ENCODE measurements at places on chromosomes 5 and 9.
A peak's percentile ranks its signal among the peaks of the same experiment; 100 is the strongest.

- DNase-seq, result peak; percentile 0
Observed at GRCh38 chr5:28408186-28408585, 1369.8 kb upstream of the CDH9 start.

DNA sequence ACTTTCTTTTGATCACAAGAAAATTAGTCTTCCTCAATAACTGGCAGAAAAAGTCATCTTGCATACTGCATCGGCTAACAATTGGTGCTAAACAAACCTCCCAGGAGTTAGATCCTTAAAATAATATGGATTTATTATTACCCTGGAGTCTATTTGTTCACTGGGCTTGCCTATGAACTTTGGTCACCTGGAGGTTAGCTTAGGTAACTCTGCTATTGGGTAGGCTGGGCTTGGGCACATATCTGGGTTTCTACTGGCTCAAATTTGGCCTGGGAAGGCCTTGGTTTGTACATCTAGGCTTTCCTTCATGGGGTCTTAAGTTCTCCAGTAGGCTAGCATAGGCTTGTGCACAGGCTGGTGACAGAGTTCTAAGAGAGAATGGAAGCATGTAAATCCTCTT, 279.9 kb downstream of the RASEF start:
- no peak for DNase-seq

DNA sequence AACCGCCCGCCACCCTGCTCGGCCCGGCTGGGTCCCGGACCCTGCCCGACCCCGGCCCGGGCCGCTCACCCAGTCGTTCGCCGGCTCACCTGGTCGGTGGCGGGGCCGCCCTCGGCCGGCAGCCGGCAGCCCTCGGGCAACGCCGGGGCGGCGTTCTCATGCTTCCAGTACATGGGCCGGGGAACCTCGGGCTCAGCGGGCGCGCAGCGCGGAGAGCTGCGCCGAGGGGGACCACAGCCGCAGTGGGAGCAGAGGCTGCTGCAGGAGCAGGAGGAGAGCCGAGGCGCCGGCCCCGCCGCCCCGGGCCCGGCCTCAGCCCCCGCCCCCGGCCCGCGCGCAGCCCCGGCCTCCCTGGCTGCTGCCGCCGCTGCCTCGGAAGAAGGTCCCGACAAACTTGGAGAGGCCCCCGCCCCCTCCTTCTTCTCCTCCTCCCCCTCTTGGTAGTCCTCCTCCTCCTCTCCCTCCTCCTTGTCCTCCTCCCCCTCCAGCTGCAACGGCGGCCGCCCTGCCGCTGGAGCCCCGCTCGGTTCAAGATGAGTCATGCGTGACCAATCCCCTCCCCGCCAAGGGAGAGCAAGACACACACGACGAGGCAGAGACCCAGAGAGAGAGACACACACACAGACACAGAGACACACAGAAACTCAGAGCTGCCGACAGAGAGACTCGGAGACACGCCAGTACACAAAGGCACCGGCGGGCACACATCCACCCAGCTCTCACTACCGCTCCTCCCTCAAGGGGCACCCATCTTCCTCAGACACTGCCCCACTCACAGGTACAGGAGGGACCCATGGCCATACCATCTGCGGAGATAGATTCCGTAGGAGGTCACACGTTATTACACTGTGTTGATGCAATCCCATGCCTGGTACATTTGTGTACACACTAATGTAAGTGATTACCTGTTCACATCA, at the start of gene LHX6:
TSS of gene LHX6 (minus strand) at position 390 of the 917 bp plus-strand sequence. CDS start at position 173, 217 bp downstream.
- DNase-seq, result peak; percentile 21

- DNase-seq, result no peak
Observed at GRCh38 chr9:7011395-7012067, 253.8 kb downstream of the KDM4C start.

DNA sequence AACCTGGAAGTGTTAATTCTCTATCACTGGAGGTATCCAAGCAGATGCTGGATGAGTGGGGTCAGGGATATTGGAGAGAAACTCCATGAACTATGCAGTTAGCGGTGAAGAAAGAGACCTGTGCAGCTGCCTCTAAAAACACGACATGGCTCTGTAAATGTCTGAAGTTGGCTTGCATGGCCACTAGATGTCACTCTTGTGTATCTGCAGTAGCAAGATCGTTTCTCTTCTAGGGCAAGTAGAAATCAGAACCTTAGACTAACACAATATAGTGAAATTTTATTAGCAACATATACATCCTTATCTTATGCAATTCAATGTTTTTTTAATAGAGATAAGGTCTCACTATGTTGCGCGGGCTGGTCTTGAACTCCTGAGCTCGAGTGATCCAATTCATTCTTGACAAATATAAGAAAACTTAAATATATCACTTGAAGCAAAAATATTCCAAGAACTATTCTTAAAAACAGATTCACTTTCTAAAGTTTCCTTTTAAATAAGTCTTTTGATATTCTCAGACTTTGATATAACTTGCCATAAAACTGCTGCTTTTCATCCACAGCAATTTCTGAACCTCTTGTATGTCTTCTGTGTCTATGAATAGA, 2.9 kb downstream of the OR2S2 start:
- DNase-seq, result peak; percentile 85

DNA sequence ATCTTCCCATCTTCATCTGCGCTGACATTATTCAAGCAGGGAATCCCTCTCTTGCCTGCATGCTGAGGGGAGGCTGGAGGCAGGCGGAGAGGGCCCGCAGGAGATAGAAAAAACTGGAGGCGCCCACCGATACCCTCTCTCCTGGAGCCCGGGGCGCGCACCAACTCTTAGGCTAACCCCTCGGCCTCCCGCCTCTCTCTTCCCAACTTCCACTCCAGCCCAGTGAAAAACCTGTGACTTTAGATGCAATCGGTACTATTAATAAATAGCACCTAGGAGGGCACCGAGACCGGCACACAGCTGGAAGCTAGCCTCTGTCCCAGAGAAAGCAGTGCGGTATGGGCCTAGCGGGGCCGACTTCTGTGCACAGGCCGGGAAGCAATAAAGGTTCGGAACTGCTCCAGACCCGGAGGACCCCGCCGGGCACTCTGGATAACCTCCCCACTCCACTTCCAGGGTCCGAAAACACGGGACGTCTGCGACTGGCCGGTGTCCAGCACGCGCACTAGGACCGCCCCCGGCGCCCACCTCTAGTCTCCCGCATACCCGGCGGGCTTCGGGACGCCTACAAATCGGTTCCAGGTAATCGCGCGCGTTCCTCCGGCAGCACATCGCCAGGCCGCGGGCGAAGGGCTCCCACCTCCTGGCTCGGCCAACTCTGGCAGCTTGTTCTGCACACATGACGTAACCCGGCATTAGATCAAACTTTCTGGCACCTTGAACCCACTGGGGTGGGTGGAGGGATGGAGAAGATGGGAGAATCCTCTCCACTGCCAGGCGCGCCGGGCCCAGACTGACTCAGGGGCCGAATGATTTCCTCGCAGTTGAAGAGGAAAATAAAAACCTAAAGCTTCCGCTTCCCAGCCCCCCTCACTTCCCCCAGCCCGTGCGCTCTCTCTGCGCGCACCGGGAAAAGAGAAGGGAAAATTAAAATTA, 1.4 kb downstream of the EFNA5 start:
- no peak for DNase-seq

DNA sequence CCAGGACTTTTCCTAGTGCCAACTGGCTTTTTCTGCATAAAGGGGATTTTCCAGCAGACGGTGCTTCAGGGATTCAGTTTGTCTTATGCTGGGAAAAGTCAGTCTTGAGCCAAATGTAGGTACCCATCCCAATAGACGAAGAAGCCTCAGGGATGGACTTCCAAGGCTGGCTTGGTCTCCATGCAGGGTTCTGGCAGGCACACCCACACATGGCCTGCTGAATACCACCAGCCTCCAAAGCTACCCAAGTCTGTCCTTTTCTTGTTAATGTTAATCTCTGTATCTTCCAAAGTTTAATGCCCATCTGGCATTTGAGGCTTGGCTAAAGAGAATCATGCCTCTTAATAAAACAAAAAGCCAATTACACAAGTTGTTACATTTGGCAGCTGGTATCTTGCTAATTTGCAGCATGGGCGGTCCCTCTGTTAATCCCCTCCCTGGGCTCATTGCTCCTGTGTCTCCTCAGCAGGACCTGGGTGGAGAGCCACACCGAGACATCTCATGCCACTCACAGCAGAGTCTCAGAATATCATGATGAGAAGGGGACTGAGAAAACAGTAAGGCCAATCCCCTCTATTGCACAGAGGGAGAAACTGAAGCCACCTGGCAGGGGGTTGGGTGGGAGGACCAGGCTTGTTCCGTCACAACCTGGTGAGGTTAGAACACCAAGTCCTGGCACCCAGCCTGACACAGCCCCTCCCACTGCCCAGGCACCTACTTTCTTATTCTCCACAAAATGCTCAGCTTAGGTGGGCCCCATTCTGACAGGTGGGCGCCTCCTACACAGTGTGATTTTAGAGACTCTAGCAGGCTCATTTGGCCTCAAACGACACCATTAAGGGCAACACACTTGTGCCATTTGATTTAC, 243.2 kb downstream of the FSTL4 start:
- no peak for DNase-seq

DNA sequence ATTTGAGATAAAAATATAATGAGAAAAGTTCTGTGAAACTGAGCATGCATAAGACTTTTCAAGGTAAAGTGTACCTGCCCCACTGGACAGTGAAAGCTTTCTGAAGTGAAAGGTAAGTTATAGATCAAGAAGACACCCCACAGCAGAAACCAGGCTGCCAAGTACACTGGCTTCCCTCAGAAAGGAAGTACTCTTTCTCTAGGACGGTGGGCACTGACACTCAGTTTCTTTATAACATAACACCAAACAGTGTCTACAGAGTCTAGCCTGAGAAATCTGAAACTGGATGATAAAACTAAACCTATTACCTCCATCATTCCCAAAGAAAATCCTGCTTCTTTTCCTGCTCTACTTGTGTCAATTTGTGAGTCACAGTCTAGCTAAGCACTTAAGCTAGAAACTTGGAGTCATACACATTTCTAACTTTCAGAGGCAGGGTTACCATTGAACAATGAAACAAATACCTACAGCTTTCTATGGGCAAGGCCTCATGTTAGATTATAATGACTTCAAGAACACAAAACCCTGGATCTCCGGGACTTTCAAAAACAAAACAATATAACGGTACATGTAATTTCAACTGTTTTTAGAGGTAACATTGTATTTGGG, 136.7 kb downstream of the CPLANE1 start:
- DNase-seq, result no peak

GRCh38 chr9:116686135-116686534, 970 bp upstream of the TRIM32 start:
- DNase-seq, result no peak

GRCh38 chr9:38419181-38419580, 5.1 kb downstream of the IGFBPL1 start:
- DNase-seq, result no peak

DNA sequence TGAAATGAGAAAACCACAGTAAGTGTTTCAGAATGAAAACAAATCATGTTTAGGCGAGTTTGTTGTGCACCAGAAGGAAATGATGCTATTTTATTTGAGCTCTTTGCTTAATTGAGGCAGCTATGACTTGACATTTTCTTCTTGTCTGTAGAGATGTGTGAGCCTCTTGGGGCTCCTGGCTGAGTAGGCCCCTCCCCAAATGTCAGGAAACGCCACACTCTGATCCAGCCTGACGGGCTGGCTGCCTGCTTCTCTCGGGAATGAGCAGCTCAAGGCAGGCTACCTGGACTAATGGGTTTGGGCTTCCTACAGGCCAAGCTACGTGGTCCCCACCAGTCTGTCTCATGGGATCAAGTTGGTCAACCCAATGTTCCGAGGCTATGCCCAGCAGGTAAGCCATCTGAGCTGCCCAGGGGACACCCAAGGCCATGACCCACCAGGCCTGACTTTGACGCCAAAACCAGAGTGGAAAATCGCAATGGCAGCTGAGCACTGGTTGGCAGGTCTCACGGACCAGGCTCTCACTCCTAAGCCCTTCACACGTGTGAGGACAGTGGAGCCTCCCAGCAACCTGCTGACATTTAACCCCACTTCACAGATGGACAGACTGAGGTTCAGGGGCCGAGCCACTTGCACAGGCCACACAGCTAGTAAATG, 29.9 kb downstream of the USP20 start:
- no peak for DNase-seq

DNA sequence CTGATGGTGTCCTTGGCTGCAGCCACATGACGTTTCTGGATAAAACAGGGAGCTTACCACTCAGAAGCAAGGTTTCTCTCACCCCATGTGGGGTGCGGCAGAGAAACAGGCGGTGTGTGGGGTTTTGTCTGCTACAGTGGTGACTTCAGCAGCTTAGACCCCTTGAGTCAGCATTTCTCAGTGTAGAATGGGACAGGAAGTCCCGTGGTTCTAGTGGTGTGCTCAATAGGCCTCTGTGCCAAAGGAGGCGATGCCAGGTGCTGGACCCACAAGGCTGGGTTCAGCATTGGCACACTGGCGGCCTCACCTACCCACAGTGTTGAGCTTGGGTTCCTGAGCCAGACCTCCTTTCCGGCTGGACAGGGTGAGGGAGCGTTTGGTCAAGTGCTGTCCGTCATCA, 125.2 kb upstream of the SMIM23 start:
- no peak for DNase-seq

GRCh38 chr5:178467568-178468195, 122.5 kb downstream of the COL23A1 start:
- DNase-seq, result peak; percentile 60

DNA sequence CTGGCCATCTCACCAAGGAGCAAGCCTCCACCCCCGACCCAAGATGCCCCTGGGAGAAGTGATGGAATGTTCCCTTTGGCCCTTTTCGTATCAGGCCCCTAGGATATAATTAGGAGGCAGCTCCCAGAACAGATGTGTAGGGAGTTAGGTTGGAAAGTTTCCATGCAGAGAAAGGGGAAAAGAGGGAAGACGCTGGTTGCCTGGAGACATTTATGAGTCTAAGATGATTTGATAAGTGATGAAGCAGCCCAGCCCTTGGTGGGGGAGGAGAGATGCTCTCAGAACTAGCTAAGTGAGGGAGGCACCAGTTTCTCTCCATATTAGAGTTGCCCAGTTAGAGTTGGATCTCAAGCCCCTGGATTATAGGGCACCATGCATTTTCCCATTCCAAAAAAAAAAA, 137.5 kb downstream of the GNA14 start:
- no peak for DNase-seq

DNA sequence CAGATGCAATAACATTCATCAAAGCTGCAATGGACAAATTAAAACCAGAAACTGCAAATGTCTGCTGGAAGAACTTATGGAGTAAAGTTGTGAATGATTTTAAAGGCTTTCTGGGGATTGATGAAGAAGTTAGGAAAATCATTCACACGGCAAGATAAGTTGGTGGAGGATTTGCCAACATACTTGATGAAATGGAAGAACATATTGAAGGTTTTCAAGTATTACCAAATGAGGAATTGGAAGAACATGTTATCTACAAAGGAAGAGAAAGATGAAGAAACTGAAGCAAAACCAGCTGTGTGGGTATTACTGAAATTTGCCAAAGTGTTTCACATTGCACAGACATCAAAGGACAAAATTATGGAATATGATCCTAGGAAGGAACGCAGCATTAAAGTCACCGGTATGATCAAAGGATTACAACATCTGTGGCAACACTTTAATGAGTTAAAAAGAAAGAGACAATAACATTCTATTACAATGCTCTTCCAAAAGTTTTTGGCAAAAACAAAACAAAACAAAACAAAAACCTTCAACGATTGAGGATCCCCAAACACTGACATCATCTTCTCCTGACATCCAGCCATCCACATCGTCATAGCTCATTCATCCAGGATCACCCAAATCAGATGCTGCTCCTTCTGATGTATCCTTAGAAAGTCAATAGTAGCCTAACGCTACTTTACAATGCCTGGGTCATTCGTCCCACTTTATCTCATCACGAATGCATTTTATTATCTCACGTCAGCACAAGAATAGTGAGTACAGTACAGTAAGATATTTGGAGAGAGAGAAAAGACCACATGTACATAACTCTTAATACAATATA, 61.3 kb upstream of the SMC5 start:
- no peak for DNase-seq

Data from AG10803 (cell line).